Right renal pelvis (tissue), 4 donors: ENCODE measurements at places on chromosomes 2 and 18. TPM values are rescaled to one million over a fixed set of nuclear protein-coding genes. Genes with fewer than 3 reads are reported as not detected.
A peak's percentile ranks its signal among the peaks of the same experiment; 100 is the strongest.

RAB27B gene
- polyA plus RNA-seq: 4.1 TPM

DNA sequence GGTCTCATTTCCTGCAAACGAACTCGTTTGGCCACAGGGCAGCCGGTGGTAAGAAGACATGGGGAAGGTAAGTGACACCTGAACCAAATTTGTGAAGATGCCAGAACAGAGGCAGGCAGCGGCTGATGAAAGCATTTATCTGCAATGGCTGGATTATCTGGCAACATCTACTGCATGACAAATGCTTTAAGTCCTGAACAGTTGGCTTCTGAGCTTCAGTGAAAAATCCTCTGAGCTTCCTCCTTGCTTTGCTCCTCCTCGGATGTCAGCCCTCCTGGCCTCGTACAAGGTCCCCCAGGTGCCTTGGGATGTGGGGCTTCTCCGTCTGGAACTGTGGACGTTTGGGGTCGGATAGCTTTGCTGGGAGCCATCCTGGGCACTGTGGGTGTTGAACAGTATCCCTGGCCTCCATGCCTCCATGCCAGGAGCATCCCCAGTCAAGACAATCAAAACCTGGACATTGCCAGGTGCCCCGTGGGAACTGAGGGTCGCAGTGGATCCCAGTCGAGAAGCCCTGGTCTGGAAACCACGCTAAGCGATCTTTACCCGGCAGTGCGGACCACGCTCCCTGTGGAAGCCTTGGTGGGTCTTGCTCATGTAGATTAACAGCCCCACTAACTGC, 49.3 kb downstream of the KCNG2 start:
- DNase-seq: no peak

- DNase-seq: no peak
These were observed 279.2 kb downstream of the PTPRM start for GRCh38 chr18:7846335-7846734.

ZBTB7C gene
- polyA plus RNA-seq: 18.7 TPM

DNA sequence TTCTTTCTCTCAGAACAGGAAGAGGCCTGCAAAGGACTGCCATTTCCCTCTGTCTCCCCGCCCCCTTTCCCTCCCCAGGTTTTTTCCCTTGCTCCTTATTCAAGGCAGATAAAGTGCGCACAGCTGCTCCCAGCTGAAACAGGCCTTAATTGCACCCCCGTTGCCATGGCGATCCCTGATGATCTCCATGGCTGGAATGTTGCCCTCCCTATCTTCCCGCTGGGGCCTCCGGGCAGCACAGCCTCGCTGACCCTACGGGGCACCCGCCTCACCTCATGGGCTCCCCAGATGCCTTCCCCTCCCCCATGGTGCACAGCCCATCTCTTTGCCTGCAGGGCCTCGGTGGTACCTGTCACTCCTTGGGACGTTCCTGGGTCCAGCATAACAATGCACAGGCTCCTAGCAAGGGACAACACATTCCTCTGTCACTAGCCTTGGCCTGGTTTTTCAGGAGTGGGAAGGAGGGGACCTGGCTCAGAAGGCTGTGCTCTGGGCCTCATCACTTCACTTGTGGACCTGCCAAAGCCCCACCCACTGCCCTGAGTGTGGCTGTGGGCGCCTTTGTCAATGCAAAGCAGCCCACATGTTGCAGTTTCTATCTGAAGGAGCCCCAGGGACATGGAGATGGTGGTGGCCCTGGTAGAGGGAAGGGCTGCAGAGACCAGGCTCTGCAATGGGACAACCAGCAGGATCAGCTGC, 115.0 kb downstream of the CELF4 start:
- peak; percentile 60 for DNase-seq

DNA sequence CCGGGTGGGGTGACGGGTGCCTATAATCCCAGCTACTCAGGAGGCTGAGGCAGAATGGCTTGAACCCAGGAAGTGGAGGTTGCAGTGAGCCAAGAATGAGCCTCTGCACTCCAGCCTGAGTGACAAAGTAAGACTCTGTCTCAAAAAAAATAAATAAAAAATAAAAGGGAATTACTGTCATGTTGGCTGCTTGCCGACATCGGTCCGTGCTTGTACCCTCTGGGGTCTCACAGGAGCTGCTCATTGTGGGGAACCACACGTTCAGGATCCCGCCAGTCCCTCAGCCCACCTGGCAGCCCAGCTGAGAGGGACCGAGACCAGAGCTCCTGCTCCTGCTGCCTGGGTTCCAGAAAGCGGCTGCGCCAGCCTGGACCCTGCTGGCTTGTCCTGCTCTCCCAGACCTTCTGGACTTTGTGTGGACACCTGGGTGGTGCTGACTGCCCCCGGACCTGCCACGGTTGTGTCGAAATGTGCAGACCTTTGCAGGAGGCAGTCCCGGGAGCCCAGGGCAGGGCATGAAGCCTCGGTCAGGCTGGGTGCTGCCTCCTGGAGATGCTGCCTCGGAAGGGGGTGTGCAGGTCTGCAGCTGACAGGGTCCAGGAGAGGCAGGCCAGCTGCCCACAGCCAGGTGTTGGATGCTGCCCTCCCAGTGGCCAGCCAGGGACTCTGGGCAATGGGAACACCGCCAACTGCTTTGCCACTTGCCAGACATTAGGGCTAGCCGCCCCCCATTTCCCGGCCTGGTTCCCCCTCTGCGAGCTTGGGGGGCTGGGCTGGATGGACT, 16.4 kb downstream of the KLF11 start:
- no peak for DNase-seq

GRCh38 chr18:67932271-67932670, 415.8 kb upstream of the DSEL start:
- DNase-seq: no peak

- no peak for DNase-seq
These were observed 447 bp downstream of the TRAF3IP1 start for GRCh38 chr2:238320648-238321281.
